ENCODE measurements at places on chromosomes 3 and 15.

GRCh38 chr15:80455051-80455648 lies 51.0 kb downstream of the ARNT2 start:
- no peak for DNase-seq

DNA sequence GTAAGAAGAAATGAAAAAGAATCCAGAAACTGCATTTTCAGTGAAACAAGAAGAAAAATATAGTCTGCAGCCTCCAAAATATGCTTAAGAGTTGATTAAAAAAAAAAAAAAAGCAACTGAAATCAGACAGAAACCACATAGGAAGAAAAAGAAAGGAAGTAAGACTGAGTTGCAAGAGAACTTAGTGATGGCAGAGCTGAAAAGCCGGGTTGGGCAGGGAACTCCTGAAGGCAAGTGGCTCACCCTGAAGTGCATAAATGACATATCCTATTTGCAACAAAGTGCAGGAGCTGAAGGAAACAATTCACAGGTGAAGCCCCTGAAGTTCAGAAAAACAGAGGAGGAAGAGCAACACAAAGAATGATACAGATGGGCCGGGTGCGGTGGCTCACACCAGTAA lies 108.8 kb upstream of the SLC25A36 start:
- DNase-seq, result no peak

- DNase-seq, result no peak
Measured at GRCh38 chr3:70854108-70854507, 541.7 kb upstream of the MDFIC2 start.

DNA sequence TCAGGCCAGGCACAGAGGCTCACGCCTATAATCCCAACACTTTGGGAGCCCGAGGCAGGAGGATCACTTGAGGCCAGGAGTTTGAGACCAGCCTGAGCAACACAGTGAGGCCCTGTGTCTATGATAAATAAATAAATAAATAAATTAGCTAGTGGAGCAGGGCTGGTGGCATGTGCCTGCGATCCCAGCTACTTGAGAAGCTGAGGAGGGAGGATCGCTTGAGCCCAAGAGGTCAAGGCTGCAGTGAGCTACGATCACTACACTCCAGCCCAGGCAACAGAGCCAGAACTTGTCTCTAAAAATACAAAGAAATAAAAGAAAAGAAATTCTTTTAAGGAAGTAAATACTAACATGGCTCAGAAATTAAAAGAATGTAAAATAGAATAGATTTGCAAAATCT lies 91.8 kb downstream of the LIPC start:
- DNase-seq, result no peak

- no peak for DNase-seq
Measured at GRCh38 chr3:13346481-13347389, 73.4 kb downstream of the NUP210 start.

DNA sequence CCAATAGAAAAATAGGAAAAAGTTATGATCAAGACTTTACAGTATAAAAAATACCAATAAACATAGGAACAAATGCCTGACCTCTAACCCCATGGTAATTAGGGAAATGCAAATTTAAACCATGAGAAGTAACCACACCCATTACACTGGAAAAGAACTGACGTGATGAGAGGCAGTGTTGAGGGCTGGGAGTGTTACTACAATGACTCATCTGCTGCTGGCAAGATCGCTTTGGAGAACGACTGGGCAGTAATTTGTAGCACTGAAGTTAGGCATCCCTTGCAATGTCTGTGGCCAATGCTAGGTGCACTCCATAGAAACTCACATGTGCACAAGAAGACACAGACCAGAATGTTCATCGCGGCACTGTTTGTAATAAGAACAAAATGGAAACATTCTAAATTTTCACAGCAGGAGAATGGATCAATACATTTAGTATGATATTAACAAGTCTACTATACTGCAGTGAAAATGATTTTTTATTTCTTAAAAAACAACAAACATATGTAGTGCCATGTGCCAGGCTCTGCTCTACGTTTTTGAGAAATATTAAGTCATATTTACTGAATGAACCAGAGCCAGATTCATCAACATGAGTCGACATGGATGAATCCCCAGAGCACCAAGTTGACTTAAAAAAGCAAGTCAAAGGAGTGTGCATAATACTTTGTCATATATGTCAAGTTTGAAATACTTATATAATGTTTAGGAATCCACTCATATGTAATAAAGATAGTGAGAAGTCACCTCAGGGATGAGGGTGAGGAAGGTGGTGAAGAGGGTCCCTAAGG lies 37.6 kb upstream of the EPHB3 start:
- DNase-seq, result no peak

DNA sequence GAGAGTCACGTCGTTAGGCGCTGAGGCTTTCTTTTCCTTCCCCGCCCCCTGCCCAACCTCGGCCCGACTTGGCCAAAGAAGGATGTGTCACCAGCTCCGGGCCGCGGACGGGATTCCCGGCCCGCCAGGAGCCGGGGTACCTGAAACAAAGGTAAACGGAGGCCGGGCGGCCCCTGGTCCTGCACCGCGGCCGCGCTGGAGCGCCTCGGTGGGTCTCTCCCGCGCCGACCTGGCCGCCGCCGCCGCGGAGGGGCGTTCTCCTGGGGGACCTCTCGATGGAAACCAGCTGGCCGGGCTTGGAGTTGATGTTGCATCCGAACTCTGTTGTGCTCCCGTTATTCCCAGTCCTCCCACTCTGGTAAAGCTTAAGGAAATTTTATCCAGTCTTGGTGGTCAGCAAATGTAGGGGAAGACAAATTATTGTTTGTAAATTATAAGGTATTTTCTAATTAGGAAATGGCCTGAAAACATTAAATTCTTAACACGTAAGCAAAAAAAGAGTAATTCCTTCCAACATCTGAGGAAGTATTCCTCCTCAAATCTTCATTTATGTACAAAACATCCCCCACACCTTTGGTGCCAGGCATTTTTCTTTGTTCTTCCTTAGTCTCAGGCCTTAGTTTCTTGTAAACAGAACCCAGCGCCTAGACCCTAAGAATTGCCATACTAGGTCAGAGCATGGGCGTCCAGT lies 888 bp downstream of the PPP2R3A start:
- no peak for DNase-seq

DNA sequence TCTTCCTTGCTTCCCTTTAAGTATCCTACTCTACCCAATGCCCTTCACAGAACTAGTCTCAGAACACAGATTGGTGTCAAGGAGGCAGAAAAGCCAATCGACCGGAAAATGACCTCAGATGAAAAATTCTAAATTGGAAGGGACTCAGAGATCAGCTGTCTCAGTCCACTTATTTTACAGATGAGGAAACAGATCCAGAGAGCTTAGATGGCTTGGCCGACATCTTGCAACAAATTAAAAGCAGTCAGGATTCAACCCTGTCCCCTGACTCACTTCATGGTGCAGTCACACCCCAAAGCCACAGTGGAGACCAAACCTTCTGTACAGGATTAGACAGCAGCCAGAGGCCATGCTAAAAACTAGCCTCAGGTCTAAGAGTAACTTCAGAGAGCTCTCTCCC lies 169.3 kb upstream of the BHLHE40 start:
- no peak for DNase-seq

DNA sequence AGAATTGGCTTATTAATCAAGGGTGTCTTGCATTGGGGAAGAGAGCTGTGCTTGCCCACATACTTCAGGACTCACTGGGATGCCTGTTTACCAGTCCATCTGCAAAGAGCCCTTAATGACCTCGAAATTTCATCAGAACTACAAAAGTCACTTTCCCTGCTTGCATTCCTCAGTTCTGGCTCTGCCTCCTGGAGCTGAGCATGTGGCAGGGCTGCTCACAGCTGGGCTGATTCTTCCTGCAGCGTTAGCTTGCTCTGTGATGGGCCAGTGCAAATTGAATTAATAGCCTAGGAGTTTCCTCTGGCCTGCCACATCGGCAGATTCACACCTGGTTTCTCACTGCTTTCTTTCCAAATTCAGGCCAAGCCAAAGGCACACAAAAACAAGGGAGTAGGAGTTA lies 108.9 kb downstream of the DUT start:
- no peak for DNase-seq

DNA sequence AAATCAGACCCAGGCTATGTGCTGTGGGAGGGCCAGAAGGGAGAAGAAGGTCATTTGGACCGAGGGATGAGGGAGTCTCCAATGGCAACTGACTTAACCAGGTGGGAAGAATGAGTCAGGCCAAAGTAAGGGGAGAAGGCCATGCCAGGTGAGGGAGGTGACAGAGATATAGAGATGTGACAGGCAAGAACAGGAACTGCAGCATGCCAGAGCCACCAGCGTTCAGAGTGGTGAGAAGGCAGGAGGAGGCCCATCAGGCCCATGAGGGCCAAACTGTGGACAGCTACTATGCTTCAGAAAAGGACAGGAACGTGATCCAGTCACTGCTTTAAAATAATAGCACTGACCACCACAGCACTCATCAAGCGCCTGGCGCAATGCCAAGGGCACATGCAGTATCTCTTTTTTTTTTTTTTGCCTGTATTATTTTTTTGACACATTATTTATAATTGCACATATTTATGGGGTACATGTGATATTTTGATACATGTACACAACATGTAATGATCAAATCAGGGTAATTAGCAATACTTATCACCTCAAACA lies 154.3 kb upstream of the IGF1R start:
- no peak for DNase-seq

DNA sequence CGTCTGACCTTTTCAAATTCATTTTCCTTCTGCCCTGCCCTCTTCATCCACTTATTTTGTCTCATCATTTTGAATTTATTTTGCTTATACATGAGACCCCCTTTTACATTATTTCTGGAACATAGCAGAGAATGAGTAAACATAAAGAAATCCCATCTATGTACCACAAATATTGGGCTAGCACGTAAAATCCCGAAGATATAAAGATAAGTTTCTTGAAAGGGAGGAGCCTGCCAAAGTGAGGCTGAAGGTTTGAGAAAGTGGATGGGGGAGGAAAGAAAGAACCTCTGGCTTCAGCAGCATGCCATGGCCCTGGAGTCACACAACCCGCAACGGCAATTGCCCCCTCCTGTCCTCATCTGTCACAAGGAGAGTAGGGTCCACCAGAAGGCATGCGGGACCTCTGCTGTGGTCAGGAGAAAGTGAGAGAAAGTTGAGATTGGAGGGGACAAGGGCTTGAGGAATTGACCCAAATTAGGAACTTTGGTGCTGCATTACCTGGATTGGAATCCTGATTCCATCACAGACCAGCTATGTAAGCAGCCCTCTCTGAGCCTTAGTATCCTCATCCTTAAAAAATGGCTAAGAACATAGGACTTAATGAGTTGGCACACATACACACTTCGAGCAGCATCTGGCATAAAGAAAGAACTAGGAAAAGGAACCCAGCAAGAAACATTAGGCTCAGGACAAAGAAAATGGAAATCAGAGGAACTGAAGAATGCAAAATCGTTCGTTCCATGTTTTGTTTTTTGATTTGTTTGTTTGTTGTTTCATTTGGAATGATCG lies 53.7 kb upstream of the GYG1 start:
- DNase-seq, result no peak

DNA sequence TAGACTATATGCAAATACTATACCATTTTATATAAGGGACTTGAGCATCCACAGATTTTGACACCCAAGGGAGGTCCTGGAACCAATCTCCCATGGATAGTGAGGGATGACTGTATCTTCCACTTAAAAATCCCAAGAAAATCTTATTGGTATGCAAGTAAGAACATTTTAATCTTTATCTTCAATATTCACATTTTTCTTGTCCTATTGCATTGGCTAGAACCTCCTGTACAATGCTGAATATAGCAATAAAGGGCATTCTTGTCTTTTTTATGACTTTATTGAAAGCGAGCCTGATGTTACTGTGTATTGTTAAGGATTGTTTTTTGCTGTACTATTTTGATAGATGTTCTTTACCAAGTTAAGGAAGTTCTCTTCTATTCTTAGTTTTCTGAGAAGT lies 36.9 kb downstream of the MYLK start:
- no peak for DNase-seq

GRCh38 chr3:24496529-24497482 lies 2.2 kb upstream of the THRB start:
- no peak for DNase-seq

DNA sequence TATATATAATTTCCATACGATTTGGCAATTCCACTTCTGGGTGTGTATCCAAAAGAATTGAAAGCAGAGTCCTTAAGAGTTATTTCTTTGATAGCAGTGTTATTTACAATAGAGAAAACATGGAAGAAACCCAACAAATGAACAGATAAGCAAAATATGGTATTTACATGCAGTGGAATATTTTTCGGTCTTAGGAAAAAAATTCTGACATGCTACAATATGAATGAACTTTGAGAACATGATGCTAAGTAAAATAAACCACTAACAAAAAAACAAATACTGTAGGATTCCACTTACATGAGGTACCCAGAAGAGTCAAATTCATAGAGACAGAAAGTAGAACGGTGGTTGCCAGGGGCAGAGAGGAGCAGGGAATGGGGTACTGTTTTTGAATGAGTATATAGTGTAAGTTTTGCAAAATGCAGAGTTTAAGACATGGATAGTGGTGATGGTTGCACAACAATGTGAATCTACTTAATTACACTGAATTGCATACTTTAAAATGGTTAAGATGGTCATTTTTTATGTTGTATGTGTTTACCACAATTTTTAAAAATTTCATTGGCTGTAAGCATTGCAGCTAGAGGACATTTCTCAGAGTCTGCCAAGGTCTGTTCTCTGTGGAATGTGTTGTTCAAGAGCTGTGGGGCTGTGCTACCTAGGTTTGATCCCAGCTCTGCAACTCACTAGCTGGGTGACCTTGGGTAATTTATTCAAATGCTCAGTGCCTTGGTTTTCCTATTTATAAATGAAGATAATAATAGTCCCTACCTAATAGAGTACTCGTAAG lies 122.1 kb downstream of the MEX3B start:
- no peak for DNase-seq

- DNase-seq, result no peak
Measured at GRCh38 chr3:169303660-169304059, 359.9 kb downstream of the MECOM start.

DNA sequence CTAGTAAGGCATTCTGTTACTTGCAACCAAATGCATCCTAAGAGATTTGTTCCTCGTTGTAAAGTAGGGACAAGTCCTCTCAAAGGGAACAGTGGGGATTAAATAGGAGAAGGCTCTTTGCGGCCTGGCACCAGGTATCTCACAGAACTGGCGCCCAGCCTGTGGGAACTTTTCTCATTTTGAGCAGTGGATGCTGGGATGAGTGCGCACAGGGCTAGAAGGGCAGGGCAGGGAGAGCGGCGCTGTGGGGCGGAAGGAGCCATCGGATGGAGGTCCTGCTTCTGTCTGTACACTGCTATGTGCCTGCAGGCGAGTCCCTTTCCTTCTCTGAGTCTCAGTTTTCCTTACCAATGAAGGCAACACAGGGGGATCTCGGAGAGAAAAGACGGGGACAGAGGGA lies 50.6 kb downstream of the WNT7A start:
- no peak for DNase-seq

- no peak for DNase-seq
Measured at GRCh38 chr3:188559072-188559429, 405.1 kb downstream of the LPP start.

GRCh38 chr3:121821421-121822199 lies 13.2 kb downstream of the IQCB1 start:
- DNase-seq, result no peak

DNA sequence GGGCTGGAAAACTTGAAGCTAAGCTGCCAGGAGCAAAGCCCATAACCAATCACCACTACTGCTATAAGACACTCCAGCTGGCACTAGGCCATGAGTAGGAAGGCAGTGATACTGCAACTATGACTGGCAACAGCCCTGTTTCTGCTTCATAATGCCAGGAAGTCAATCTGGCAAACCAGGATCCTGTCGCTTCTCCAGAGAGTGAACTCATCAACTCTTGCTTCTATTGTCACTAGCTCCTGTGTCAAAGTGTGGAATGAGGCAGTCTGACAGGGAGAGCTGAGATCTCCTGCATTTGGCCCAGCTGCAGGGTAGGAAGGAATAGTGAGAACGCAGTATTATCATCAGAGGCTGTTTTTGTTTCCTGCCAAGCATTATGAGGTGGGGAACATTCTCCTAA lies 105.3 kb downstream of the CTNNB1 start:
- no peak for DNase-seq

All from GOT3 (cell line).